ENCODE measurements at places on chromosomes 1 and 21. TPM values are rescaled to one million over a fixed set of nuclear protein-coding genes. Genes with fewer than 3 reads are reported as not detected.

DNA sequence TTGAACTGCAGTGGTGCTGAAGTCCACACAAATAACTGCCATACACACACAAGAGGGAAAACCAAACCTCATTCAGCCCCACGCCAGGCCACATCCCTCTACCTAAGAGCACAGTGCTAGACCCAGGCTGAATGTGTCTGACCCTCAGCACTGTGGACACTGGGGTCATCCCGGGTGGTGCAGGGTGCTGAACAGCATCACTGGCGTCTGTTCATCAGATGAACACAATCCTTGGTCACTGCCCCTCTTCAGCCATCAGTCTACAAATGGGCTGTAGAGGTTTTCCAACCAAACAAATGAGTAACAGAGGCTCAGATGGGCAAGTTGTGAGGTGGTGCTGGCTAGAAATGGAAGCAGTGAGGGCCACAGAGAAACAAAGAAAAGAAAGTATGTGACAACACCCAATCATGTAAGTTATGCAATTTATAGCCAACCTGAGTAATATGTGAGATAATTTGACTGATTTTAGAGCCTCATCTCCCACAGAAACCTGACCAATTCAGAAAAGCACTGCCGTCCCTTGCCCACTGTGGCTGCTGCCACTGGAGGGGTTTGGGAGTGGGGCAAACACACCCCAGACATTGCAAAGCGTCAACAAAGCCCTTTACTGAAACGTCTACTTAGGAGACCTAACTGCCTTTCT is 27.9 kb downstream of the GNB1 start:
- H3K27ac ChIP-seq = no peak overlapping the region
- no peak overlapping the region for H3K4me3 ChIP-seq
- DNase-seq = no peak
- H3K36me3 ChIP-seq = peaks cover 15% of the 10 kb centered on the region

GRCh38 chr1:182484531-182485257 is 34.7 kb downstream of the RGSL1 start:
- no peaks in the 10 kb centered on the region for H3K27me3 ChIP-seq
- H3K4me1 ChIP-seq = no peaks in the 10 kb centered on the region
- no peaks in the 10 kb centered on the region for H3K36me3 ChIP-seq
- H3K4me3 ChIP-seq = no peak overlapping the region

Gene LCE6A
- not detected for total RNA-seq

DNA sequence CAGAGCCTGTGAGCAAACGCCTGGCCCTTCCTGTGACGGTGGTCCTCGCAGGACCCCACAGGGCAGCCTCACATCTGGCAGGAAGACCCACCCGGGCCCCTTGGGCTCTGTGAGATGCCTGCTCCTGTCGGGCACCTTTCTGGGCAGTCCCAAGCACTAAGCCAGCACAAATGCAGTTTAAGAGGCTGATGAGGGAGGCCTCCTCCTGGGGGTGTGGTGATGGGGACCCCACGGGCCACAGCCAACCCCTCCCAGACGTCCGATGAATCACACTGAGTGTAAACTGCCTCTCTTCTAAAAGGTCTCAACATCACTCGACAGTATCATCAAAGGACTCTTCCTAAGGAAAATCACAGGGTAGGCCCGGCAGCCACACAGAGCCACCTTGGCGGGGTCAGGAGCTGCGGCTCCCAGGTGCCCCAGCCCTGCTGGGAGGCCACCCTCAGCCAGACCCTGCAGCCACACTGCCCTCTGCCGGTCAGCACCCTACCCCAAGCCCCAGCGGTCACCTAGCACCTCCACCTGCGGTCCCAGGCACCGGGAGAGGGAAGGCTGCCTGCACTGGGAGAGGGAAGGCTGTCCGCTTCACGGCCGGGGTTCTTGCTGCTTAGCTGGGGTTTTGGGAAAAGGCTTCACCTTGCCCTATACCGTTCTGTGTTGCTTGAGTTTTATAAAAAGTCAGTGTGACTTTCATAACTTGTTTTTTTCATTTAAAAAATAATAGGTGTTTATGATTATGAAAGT is 3.9 kb upstream of the PRKCZ start:
- H3K27ac ChIP-seq = no peak overlapping the region
- DNase-seq = peak; percentile 94
- H3K27me3 ChIP-seq = no peaks in the 10 kb centered on the region
- H3K36me3 ChIP-seq = no peaks in the 10 kb centered on the region

DNA sequence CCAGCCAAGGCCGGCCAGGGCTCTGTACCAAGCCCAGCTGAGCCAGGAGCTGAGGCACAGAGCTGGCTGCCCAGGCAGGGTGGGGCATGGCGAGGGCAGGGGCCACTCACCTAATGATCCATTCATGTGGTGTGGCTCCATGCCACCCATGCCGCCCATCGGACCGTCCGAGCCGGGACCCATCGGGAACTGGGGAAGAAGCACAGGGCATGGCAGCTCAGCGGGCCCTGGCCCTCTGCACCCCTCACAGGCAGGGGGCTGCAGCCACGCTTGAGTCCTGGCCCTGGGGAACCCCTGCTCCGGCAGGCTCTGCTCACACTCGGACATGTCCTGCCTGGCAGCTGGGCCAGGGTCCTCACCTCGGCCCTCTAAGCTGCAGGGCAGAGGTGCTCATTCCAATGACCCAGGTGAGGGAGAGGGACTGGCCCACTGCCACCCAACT is 28.7 kb downstream of the MRPL37 start:
- DNase-seq = no peak
- no peak overlapping the region for H3K4me3 ChIP-seq
- peaks cover 44% of the 10 kb centered on the region for H3K36me3 ChIP-seq
- no peaks in the 10 kb centered on the region for H3K27me3 ChIP-seq
- no peak overlapping the region for H3K27ac ChIP-seq
- H3K4me1 ChIP-seq = no peaks in the 10 kb centered on the region

Gene UTS2
- total RNA-seq = not detected

DNA sequence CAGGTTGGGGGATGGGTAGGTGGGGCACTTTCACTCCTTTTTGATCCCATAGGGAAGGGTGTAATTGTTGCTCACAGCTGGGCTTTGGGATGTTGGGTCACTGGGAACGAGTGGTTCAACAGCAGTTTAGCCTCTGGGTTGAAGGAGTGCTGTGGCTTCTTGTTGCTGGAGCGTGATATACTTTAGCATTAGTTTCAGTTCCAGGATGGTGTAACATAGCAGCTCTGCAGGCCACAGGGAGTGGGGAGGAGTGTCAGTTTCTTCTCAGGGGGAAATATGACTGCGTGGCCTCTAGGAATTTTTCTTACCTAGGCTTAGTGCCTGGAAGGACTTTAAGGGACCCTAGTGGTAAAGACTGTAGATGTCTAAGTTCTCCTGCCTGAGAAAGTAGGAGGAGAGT is 1105.3 kb upstream of the TMPRSS15 start:
- H3K27ac ChIP-seq = no peak overlapping the region
- no peak overlapping the region for H3K4me3 ChIP-seq
- DNase-seq = no peak
- no peaks in the 10 kb centered on the region for H3K4me1 ChIP-seq
- H3K27me3 ChIP-seq = no peaks in the 10 kb centered on the region

Gene HSPG2
- total RNA-seq = 80.8 TPM

Gene AGT
- total RNA-seq = not detected

DNA sequence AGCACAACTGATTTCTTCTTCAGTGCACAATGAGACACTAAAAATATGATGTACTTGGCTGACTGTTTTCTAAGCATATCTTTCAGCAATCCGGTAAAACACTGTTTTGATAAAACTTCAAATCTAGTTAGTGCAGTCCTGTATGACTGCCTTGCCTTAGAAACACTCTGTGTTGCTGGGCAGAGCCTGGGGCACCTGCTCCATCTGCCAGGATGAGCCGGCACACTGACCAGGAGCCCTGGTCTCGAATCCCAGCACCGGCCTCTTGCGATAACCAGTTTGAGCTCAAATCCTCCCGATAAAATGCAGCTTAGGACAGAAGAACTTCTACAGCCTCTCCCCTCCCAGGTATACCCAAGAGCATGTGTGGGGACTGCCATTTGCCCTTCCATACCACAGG is 199.5 kb downstream of the SIPA1L2 start:
- H3K4me1 ChIP-seq = no peaks in the 10 kb centered on the region
- H3K27ac ChIP-seq = no peak overlapping the region
- no peak for DNase-seq
- no peaks in the 10 kb centered on the region for H3K27me3 ChIP-seq

Gene DNAJC16
- 20.7 TPM for total RNA-seq
